ENCODE measurements at places on chromosomes 6 and 20.
A peak's percentile ranks its signal among the peaks of the same experiment; 100 is the strongest.

DNA sequence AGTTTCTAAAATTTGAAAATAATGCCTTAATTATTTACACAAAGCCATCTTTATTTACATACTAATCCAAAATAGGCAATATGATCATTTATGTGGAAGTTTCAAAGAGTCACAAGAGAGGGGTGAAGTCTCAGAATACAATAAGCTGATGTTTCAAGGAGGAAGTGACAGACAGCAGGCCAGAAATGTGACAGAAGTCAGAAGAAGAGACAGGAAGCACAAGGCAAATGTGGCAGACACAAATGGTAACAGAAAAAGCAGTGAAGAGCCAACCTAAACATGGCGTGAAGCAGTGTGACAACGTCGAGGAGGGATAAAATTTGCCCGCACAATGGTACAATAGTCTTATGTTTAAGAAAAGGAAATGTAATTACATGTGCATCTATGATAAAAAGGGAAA lies 59.8 kb downstream of the SHPRH start:
- DNase-seq = no peak

GRCh38 chr20:37385659-37386504 lies 39.9 kb downstream of the SRC start:
- DNase-seq = no peak

DNA sequence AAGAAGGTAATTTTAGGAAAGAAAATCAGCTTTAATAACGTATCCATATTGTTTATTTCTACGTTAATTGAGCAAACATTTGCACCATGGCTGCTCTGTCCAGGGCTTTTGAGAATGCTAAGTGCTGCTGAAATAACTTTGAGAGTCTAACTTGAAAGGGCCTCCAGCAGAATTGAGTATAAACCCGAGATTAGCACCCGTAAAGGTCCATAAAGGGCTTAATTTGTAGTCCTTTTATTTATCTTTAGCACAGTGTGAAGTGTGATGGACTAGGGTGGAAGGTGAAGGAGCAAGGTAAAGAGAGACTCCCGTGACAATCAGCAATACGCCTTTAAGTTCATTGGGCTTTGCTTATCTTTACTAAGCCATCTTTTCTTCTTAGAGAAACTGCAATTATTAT lies 77.7 kb upstream of the SUPT3H start:
- no peak for DNase-seq

GRCh38 chr6:20006037-20006436 lies 168.9 kb downstream of the ID4 start:
- DNase-seq = no peak

GRCh38 chr6:160733050-160733646 lies 31.1 kb downstream of the PLG start:
- DNase-seq = no peak

DNA sequence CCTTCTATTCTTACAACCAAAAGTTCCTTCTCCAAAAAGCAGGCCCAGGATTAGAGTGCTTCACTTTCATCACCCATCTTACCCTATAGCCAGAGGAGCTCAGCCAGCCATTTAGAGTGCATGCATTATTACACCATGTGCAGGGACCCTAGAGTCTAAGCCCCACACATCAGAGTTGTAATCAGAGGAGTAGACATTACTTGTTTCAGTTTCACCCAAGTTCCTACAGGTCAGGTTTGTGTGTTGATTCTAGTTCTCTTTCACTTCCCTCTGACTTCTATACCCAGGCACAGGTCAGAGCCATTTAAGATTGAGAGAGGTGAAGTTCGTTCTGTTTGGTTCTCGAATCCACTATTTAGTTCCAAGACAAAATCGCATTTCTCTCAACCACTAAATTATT lies 16.3 kb upstream of the ARFGEF3 start:
- DNase-seq = no peak

GRCh38 chr6:36613200-36613995 lies 19.2 kb downstream of the SRSF3 start:
- no peak for DNase-seq

- peak; percentile 13 for DNase-seq
Observed at GRCh38 chr6:143059663-143060353, 881 bp upstream of the AIG1 start.

- DNase-seq = no peak
Observed at GRCh38 chr20:64140061-64140931, 24.0 kb upstream of the MYT1 start.

- peak; percentile 12 for DNase-seq
Observed at GRCh38 chr20:4813076-4813862, 91.6 kb downstream of the PRND start.

GRCh38 chr6:30722280-30723112 lies 2.3 kb downstream of the TUBB start:
- DNase-seq = peak; percentile 82

DNA sequence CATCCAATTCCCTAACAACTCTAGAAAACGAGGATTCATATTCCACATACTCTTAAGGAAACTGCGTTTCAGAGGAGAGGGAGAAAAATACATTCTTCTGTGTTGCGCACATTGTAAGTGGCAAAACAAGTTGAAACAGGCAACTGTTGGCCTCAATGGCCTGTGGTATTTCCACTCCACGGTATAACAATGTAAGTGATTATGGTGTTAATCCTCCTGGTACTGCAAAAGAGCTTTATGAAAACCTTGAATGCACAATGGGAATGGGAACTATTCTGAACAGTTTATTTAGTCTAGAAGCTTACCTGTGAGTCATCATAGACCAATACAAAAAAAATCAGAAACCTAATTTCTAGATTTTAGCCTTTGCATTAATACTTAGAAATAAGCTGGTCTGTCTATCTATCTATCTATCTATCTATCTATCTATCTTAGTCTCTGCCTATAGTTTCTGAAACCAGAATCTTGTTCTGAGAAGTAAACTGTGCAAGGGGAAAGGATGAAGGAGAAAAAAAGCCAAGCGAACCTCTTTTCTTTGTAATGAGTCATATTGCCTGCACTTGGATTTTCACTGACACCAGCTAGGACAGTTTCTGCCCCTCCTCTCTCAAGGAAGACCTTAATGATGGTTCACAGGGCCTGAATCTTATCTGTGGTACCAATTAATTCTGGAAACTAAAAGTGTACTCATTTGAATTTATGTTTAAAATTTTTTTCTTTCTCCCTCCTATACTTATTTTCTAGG lies 101.5 kb downstream of the RNF144B start:
- no peak for DNase-seq

- DNase-seq = no peak
Observed at GRCh38 chr6:10315034-10315433, 99.8 kb downstream of the TFAP2A start.

DNA sequence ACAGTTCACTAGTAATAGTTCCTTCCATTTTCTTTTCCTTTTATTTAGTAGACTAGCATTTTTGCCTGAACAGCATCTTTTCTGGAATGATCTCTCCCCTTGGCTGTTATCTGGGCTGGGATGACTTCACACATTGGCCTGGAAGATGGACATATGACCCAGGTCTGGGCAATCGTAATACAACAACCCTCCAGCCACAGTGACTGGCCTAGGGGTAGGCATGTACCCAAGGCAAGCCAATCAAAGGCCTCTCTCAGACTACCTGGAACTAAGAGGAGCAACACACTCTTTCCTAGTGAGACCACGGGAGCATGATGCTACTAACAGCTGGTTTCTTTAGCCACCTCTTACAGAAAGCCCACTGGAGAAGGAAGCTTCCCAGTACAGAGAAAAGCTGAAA lies 252.2 kb downstream of the GMPR start:
- DNase-seq = no peak

- DNase-seq = no peak
Observed at GRCh38 chr6:54646951-54647664, 199.5 kb upstream of the FAM83B start.

DNA sequence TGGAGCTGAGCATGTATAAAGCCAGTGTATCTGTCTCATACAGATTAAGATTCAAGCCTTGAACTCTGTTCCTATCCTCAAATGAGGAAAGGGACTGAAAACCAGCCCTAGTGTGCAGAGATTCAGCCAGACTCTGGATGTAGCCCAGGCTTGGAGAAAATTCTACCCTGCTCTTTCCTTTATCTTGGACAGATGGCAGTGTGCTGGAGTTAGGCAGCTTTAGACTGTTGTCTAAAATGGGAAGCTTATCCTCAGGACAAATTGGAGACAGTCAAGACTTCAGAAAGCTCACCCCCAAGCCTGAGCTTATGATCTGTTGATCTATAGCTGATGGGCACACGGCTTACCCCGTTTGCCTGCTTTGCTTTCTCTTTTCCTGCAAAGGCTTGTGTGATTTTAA lies 1057.6 kb downstream of the KIF16B start:
- DNase-seq = no peak

- DNase-seq = no peak
Observed at GRCh38 chr6:56399672-56400263, 152.4 kb upstream of the COL21A1 start.

DNA sequence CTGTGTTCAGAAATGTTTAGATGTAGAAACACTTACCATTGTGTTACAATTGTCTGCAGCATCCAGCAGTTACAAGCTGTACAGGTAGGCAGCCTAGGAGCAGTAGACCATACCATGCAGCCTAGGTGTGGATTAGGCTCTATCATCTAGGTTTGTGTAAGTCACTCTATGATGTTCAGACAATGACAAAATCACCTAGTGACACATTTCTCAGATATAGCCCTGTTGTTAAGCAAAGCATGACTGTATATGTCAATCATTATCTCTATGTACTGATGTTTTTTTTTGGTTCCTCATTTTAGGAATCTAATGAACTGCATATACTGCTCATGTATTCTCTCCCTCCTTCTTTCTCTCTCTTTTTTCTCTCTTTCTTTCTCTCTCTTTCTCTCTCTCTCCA lies 22.2 kb downstream of the CST8 start:
- DNase-seq = no peak

DNA sequence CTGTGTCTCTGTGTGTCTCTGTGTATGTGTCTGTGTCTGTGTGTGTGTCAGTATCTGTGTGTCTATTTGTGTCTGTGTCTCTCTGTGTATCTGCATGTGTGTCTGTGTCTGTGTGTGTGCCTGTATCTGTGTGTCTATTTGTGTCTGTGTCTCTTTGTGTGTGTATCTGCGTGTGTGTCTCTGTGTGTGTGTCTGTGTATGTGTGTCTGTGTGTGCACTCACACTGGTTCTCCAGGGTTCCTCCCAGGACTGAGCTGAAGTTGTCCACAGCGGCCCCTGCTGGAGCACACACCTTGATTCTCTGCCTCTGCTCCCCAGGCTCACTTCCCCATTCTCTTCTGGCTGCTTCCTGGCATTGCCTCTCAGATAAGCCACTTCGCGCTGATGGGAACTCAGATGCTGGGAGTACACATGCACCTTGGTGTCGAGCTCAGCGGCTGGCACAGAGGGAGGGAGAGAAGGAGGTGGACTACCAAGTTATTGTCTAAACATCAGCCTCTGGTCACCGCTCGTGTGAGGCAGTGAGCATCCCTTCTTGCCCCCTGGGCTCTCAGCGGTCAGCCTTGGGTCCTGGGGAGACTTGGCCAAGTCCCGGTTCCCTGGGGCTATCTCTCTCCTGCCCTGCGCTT lies 104.9 kb upstream of the NXT1 start:
- DNase-seq = no peak

- no peak for DNase-seq
Observed at GRCh38 chr20:278607-279571, 11.7 kb downstream of the C20orf96 start.

- no peak for DNase-seq
Observed at GRCh38 chr6:123016431-123017103, 20.5 kb downstream of the CLVS2 start.

GRCh38 chr6:22206106-22206505 lies 90.7 kb downstream of the PRL start:
- no peak for DNase-seq

DNA sequence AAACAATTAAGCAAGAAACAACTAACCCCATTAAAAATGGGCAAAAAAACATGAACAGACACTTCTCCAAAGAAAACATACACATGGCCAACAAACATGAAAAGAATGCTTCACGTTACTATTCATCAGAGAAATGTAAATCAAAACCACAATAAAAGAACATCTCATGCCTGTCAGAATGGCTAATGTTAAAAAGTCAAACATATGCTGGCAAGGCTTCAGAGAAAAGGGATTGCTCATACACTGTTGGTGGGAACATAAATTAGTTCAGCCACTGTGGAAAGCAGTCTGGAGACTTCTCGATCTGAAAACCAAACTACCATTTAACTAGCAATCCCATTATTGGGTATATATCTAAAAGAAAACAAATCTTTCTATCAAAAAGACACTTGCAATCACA lies 217.5 kb downstream of the TINAG start:
- no peak for DNase-seq

- DNase-seq = no peak
Observed at GRCh38 chr20:15565786-15566185, 1007.5 kb downstream of the KIF16B start.

GRCh38 chr6:107444277-107444676 lies 15.1 kb downstream of the PDSS2 start:
- DNase-seq = no peak

DNA sequence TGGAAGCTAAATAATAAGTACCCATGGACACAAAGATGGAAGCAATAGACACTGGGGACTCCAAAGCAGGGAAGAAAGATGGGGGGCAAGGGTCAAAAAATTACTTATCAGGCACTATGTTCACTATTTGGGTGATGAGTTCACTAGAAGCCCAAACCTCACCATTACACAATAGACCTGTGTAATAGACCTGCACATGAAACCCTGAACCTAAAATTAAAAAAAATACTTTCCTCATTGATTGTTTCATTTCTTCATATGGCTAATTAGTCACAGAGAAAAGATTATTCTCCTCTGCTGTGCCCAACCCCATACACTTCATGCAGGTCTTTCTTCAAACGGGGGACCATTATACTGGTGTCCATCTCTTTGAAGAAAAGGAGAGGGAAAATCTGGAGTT lies 213.0 kb upstream of the DTNBP1 start:
- no peak for DNase-seq

DNA sequence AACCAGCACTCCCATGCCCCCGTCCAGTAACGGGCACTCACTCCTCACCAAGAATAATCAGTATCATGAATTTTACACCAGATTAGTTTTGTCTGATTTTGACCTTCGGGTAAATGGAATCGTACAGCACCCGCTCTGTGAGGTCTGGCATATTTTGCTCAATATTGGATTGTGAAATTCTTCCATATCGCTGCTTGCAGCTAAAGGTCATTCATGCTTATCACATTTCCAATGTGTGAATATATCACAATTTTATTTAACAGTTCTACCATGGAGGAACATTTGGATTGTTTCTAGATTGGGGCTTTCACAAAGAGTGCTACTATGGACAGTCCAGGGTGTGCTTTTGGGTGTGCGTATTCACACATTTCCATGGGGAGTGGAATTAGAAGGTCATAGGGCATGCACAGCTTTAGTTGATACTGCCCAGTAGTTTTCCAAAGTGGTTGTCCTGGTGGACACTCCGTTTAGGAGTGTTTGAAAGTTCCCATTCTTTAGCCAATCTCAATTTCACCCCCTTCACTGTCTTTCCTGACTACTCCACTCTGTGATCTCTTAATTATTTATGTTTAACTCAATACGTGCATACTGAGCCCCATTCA lies 86.6 kb downstream of the ISM1 start:
- DNase-seq = no peak

- DNase-seq = no peak
Observed at GRCh38 chr6:114346451-114346850, 3.6 kb upstream of the HS3ST5 start.
